ENCODE measurements at places on chromosomes 7 and 10.

GRCh38 chr10:133292919-133293809, 15.5 kb downstream of the TUBGCP2 start:
- peak; percentile 34 for DNase-seq
- H3K36me3 ChIP-seq: peaks cover 66% of the 10 kb centered on the region
- H3K4me3 ChIP-seq: no peak overlapping the region

DNA sequence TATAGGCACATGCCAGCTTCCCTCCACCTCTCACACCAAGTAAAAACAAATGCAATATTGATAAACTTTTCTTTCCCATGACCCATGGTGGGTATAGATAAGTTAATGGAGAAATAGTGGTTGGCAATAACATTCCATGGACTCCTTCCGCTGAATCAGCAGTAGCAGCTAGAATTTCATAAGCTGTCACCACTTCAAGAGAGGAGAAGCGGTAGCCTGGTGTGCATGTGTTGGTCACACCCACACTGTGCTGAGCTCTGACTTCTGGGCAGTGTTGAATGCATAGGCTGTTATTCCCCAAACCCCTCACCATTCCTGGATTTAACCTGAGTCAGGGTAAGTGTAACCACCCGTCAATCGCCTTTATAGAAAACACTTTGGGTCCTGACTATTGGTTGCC, 32.5 kb upstream of the BMPER start:
- no peaks in the 10 kb centered on the region for H3K36me3 ChIP-seq
- H3K27me3 ChIP-seq: no peaks in the 10 kb centered on the region
- peaks cover 3% of the 10 kb centered on the region for H3K4me1 ChIP-seq
- peak overlapping the region; percentile 65 for H3K27ac ChIP-seq
- DNase-seq: no peak

GRCh38 chr10:19373988-19374387, 325.4 kb downstream of the MALRD1 start:
- H3K27ac ChIP-seq: no peak overlapping the region
- no peaks in the 10 kb centered on the region for H3K36me3 ChIP-seq

DNA sequence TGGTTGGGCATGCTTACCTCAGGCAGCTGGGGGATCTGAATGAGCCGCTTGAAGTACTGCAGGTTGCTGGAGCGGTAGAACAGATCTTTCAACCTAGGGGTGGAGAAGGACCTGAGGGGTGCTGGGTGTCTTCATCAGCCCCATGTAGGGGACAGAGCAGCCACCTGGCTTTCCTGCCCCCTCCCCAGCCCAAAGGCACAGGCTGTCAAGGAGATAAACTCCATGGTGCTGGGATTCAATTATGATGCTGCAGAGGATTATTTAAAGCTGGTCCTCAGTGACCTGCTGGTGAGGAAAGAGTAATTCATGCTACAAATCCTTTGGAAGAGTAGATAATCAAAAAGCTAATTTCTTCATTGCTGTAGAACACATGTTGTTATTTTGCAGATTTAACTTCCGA, 71.1 kb downstream of the SPDYE5 start:
- H3K27me3 ChIP-seq: no peaks in the 10 kb centered on the region
- peaks cover 15% of the 10 kb centered on the region for H3K36me3 ChIP-seq
- no peak overlapping the region for H3K4me3 ChIP-seq

- no peak for DNase-seq
- no peak overlapping the region for H3K27ac ChIP-seq
- no peaks in the 10 kb centered on the region for H3K4me1 ChIP-seq
Measured at GRCh38 chr10:8150401-8150905, 96.0 kb downstream of the GATA3 start.

- peak; percentile 49 for DNase-seq
- peak overlapping the region; percentile 99 for H3K27ac ChIP-seq
- H3K36me3 ChIP-seq: no peaks in the 10 kb centered on the region
- peaks cover 16% of the 10 kb centered on the region for H3K4me1 ChIP-seq
- H3K27me3 ChIP-seq: no peaks in the 10 kb centered on the region
Measured at GRCh38 chr10:61897671-61898434, 3.6 kb upstream of the ARID5B start.

- H3K4me3 ChIP-seq: no peak overlapping the region
- H3K27me3 ChIP-seq: no peaks in the 10 kb centered on the region
- H3K4me1 ChIP-seq: peaks cover 36% of the 10 kb centered on the region
- peaks cover 14% of the 10 kb centered on the region for H3K36me3 ChIP-seq
Measured at GRCh38 chr10:35059481-35059880, 30.7 kb downstream of the CUL2 start.

- no peak overlapping the region for H3K4me3 ChIP-seq
- H3K27ac ChIP-seq: no peak overlapping the region
- DNase-seq: no peak
- peaks cover 23% of the 10 kb centered on the region for H3K4me1 ChIP-seq
- H3K36me3 ChIP-seq: peaks cover 10% of the 10 kb centered on the region
- no peaks in the 10 kb centered on the region for H3K27me3 ChIP-seq
Measured at GRCh38 chr7:43771128-43771527, 12.6 kb downstream of the BLVRA start.

GRCh38 chr7:36535866-36536664, 146.4 kb downstream of the ANLN start:
- no peak for DNase-seq
- no peaks in the 10 kb centered on the region for H3K27me3 ChIP-seq
- no peaks in the 10 kb centered on the region for H3K36me3 ChIP-seq
- H3K4me1 ChIP-seq: no peaks in the 10 kb centered on the region
- no peak overlapping the region for H3K27ac ChIP-seq
- no peak overlapping the region for H3K4me3 ChIP-seq

DNA sequence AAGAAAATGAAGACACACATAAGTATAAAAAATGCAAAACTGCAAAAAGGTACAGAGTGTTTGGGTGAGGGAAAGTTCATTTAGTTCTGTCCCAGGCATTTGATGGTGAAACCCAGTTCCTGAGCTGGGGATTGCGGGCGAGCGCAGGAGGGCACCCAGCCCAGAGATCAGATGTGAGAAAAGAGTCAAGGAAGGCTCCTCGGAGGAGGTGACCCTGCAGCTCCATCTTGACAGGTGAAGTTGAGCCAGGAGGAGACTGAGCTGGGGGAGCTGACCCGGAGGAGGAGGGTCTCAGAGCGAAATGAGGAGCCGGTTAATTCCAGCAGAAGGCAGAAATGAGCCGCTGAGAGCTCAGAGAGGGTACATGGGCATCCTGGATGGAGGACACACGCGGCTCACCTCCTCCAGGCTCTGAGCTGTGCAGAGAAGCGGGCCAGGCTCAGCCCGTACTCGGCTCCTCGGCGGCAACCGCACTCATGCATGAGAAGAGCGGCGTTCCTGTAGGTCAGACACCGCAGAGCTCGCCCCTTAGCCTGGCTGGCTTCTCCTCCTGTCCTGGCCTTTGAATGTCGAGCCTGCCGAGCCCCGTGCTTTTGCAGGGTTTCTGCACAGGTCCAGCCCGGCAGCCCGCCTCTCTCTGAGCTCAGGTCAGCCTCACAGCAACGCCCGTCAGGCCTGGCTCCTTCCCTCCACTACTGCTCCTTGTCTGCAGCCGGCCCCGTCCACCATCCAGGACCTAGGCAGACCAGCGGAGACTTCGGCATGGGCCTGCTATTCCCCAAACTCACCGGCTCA, 9.5 kb upstream of the RAMP3 start:
- no peak overlapping the region for H3K27ac ChIP-seq
- DNase-seq: no peak
- H3K4me3 ChIP-seq: no peak overlapping the region
- H3K36me3 ChIP-seq: no peaks in the 10 kb centered on the region
- H3K27me3 ChIP-seq: peaks cover 15% of the 10 kb centered on the region

DNA sequence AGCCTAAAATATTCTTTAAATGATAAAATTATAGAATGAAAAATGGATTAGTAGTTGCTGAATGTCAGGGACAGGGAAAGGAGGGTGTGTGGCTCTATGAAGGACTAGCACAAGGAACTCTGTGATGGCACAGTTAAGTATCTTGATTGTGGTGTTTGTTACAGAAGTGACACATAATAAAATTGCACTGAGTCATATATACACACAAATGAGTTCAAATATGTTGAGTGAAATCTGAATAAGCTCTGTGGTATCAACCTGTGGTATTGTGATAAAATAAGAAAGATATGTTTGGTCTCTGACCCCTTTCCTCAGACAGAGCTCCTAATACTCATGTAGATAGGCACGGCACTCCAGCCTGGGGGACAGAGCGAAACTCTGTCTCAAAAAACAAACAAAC, 181.5 kb upstream of the TRIM24 start:
- H3K27me3 ChIP-seq: no peaks in the 10 kb centered on the region
- H3K27ac ChIP-seq: no peak overlapping the region
- no peaks in the 10 kb centered on the region for H3K4me1 ChIP-seq
- no peak for DNase-seq
- H3K36me3 ChIP-seq: no peaks in the 10 kb centered on the region

GRCh38 chr10:71045204-71045809, 156.9 kb upstream of the PCBD1 start:
- no peak for DNase-seq
- H3K4me1 ChIP-seq: peaks cover 28% of the 10 kb centered on the region
- H3K27ac ChIP-seq: no peak overlapping the region
- H3K36me3 ChIP-seq: no peaks in the 10 kb centered on the region
- no peak overlapping the region for H3K4me3 ChIP-seq

- H3K27ac ChIP-seq: no peak overlapping the region
- H3K4me1 ChIP-seq: no peaks in the 10 kb centered on the region
- H3K36me3 ChIP-seq: no peaks in the 10 kb centered on the region
- no peak overlapping the region for H3K4me3 ChIP-seq
- no peaks in the 10 kb centered on the region for H3K27me3 ChIP-seq
- DNase-seq: no peak
Measured at GRCh38 chr7:8363407-8364015, 69.9 kb upstream of the NXPH1 start.

GRCh38 chr10:10703382-10703781, 314.3 kb upstream of the CELF2 start:
- H3K4me1 ChIP-seq: no peaks in the 10 kb centered on the region
- H3K27me3 ChIP-seq: no peaks in the 10 kb centered on the region
- H3K36me3 ChIP-seq: no peaks in the 10 kb centered on the region
- no peak overlapping the region for H3K4me3 ChIP-seq
- DNase-seq: no peak

GRCh38 chr10:111277661-111278060, 200.8 kb downstream of the ADRA2A start:
- H3K27me3 ChIP-seq: no peaks in the 10 kb centered on the region
- H3K4me1 ChIP-seq: no peaks in the 10 kb centered on the region
- H3K36me3 ChIP-seq: no peaks in the 10 kb centered on the region
- no peak overlapping the region for H3K4me3 ChIP-seq
- DNase-seq: no peak

GRCh38 chr10:61975391-61975932, 74.0 kb downstream of the ARID5B start:
- H3K4me3 ChIP-seq: peak overlapping the region; percentile 11
- H3K27ac ChIP-seq: peak overlapping the region; percentile 89
- DNase-seq: no peak

- no peaks in the 10 kb centered on the region for H3K36me3 ChIP-seq
- H3K27ac ChIP-seq: no peak overlapping the region
- H3K4me1 ChIP-seq: no peaks in the 10 kb centered on the region
- H3K27me3 ChIP-seq: no peaks in the 10 kb centered on the region
Measured at GRCh38 chr10:71638064-71638821, 81.3 kb downstream of the C10orf105 start.

- H3K27ac ChIP-seq: peak overlapping the region; percentile 61
- peaks cover 16% of the 10 kb centered on the region for H3K36me3 ChIP-seq
- no peaks in the 10 kb centered on the region for H3K27me3 ChIP-seq
- H3K4me1 ChIP-seq: peaks cover 15% of the 10 kb centered on the region
- H3K4me3 ChIP-seq: no peak overlapping the region
- no peak for DNase-seq
Measured at GRCh38 chr7:90655566-90655965, 59.4 kb downstream of the CDK14 start.

DNA sequence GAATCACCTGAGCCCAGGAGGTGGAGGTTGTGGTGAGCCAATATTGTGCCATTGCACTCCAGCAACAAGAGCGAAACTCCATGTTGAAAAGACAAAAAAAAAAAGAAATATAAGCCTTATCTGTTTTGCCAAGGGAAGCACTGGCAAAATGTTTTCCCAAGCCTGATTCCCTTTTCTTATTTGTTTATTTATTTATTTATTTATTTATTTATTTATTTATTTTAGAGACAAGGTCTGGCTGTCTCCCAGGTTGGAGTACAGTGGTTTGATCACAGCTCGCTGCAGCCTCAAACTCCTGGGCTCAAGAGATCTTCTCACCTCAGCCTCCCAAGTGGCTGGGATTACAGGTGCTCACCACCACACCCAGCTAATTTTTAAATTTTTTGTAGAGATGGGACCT, 44.2 kb downstream of the SVOPL start:
- H3K27ac ChIP-seq: no peak overlapping the region
- no peak overlapping the region for H3K4me3 ChIP-seq
- peaks cover 15% of the 10 kb centered on the region for H3K4me1 ChIP-seq
- H3K27me3 ChIP-seq: no peaks in the 10 kb centered on the region
- no peak for DNase-seq
- H3K36me3 ChIP-seq: no peaks in the 10 kb centered on the region

- no peaks in the 10 kb centered on the region for H3K27me3 ChIP-seq
- no peak for DNase-seq
- H3K4me3 ChIP-seq: no peak overlapping the region
- no peaks in the 10 kb centered on the region for H3K4me1 ChIP-seq
- no peak overlapping the region for H3K27ac ChIP-seq
Measured at GRCh38 chr10:133448120-133448519, 5.6 kb upstream of the SCART1 start.

- no peak for DNase-seq
- H3K36me3 ChIP-seq: peaks cover 82% of the 10 kb centered on the region
Measured at GRCh38 chr7:47419471-47419870, 162.4 kb downstream of the TNS3 start.

GRCh38 chr10:63627881-63628296, 106.7 kb downstream of the REEP3 start:
- peaks cover 23% of the 10 kb centered on the region for H3K4me1 ChIP-seq
- peak overlapping the region; percentile 100 for H3K27ac ChIP-seq
- H3K27me3 ChIP-seq: no peaks in the 10 kb centered on the region
- H3K36me3 ChIP-seq: peaks cover 2% of the 10 kb centered on the region
- no peak for DNase-seq

- no peak for DNase-seq
- H3K4me1 ChIP-seq: no peaks in the 10 kb centered on the region
- 0 out of 2 replicates have a peak overlapping the region, but pooled peaks have one; percentile 17 for H3K4me3 ChIP-seq
- H3K27me3 ChIP-seq: no peaks in the 10 kb centered on the region
Measured at GRCh38 chr10:120415709-120416330, 41.2 kb upstream of the PLPP4 start.

- no peak for DNase-seq
- H3K4me3 ChIP-seq: no peak overlapping the region
- no peaks in the 10 kb centered on the region for H3K36me3 ChIP-seq
- H3K4me1 ChIP-seq: peaks cover 6% of the 10 kb centered on the region
- no peak overlapping the region for H3K27ac ChIP-seq
Measured at GRCh38 chr7:29328811-29329210, 134.2 kb downstream of the CHN2 start.
